ENCODE measurements at places on chromosomes 12 and 14.

DNA sequence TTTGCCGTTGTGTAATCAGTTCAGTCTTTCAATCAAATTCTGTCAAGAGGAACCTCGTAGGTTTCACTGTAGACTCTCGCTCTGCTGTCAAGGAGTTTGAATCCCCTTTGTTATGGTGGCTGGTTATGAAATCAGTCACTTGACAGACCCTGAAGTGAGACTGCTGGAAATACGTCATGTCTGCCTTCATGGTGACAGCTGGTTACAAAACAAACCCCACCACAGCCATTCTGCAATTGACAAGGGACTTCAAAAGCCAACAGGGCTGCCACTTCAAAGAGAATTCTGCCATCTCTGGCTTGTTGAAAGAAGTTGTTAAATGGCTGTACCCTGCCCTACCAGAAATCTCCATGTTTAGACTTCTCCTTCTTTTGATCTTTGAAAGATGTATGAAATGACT is 286.9 kb downstream of the ERC1 start:
- no peak for DNase-seq

DNA sequence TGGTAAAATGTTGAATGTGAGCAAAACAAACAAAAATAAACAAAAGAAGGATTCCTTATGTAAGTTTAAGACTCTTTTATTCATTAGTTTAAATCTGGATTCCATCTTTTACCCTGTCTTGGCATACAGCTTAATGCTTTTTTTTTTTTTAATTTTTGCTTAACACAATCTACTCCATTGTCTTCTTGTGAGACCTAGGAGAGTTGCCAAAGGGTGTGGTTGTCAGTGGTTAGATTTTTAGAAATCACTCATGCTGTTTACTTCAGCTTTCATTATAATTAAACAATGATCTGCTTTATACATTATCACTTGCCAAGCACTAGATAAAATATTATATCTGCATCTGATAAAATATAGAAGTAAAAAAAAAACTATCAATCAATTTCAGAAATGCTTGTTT is 77.7 kb upstream of the KITLG start:
- DNase-seq: no peak

- peak; percentile 36 for DNase-seq
These were observed 58.0 kb upstream of the CDKN3 start for GRCh38 chr14:54338696-54339317.

- DNase-seq: no peak
These were observed 103.5 kb downstream of the MED13L start for GRCh38 chr12:116174006-116174405.

- no peak for DNase-seq
These were observed 63.6 kb downstream of the TMCC3 start for GRCh38 chr12:94586589-94587259.

DNA sequence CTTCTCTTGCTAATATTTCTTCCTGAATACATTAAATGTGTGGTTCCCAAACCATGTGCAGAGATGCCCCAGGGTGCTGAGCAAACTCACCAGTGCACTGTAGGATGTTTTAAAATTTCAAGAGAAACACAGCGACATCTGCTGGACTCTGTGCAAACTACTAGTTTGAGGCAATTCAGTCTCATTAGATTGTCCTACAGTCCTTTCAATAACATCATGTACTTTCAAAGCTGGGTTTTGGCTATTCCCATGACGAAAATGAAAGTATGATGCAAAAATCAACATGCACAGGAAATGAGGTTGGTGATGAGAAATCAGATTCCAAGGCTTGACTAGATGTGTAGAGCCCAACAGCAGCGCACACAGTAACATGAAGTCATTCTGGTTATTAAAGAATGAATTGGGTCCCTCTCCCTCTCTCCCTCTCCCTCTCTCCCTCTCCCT is 66.3 kb downstream of the CLIP1 start:
- peak; percentile 80 for DNase-seq

Data from fibroblast of gingiva (primary cell).